ENCODE measurements at places on chromosomes 5 and 9.

- peak; percentile 74 for DNase-seq
These were observed 10.5 kb downstream of the SH2D3C start for GRCh38 chr9:127767909-127768331.

DNA sequence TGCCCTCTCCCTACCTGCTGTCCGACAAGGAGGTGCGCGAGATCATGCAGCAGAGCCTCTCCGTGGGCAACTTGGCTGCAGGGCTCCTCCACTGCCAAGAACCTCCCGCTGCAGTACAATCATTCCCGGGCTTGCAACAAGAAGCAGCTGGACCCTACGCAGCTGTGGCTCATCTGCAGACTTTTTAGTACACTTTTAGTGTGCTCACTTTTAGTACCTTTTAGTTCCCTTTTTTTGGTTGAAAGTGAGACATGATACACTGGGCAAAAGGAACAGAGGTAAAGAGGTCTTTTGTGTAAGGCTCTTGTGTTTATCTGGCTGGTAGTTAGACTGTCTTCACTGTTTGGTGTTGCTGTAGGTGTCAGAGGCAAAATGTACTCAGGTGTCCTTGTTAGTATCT, 58.1 kb upstream of the SPTLC1 start:
- DNase-seq, result no peak

DNA sequence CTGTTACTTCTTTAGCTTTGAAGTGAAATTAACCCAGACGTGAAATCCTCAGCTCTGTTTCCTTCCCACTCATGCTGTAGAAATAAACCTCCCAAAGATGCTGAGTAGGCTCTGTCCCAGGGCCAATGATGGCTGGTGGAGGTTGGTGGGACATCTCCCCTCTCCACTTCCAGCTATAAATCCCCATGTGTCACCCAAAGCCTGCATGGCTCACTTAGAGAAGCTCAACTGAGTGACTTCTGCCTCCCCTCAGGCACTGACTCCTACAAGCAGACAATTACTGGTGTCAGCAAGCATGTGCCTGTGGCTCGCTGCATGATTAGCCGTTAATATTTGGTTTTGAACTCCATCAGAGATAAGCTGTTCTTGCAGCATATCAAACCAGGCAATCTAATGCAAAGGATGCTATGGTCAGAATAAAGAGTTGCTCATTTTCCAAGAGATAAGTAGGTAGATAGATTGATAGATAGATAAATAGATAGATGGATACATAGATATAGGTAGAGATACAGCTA, 569.5 kb upstream of the WWC1 start:
- no peak for DNase-seq

DNA sequence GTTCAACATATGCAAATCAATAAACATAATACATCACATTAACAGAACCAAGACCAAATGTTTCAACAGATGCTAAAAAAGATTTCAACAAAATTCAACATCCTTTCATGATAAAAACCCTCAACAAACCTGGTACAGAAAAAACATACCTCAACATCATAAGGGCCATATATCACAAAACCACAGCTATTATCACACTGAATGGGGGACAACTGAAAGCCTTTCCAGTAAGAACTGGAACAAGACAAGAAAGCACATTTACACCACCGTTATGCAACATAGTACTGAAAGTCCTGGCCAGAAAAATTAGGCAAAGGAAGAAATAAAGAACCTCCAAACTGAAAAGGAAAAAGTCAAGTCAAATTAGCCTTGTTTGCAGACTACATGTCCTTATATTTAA, 93.6 kb downstream of the DTWD2 start:
- no peak for DNase-seq

DNA sequence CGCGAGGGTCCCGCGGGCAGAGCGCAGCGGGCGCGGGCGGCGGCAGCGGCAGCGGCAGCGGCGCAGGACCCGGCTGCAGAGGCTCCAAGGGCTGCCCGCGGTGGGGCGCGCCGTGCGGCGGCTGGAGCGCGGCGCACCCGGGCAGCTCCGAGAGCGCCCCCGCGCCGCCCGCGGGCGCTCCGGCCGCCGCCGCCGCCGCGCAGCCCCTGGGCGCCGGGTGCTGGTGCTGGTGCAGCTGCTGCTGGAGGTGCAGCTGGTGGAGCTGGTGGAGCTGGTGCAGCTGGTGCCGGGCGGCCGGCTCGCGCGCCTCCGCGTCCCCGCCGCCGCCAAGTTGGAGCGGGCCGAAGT, 644 bp downstream of the IER5L start:
- no peak for DNase-seq

- DNase-seq, result no peak
These were observed 691.2 kb downstream of the TLR4 start for GRCh38 chr9:118395415-118395814.

DNA sequence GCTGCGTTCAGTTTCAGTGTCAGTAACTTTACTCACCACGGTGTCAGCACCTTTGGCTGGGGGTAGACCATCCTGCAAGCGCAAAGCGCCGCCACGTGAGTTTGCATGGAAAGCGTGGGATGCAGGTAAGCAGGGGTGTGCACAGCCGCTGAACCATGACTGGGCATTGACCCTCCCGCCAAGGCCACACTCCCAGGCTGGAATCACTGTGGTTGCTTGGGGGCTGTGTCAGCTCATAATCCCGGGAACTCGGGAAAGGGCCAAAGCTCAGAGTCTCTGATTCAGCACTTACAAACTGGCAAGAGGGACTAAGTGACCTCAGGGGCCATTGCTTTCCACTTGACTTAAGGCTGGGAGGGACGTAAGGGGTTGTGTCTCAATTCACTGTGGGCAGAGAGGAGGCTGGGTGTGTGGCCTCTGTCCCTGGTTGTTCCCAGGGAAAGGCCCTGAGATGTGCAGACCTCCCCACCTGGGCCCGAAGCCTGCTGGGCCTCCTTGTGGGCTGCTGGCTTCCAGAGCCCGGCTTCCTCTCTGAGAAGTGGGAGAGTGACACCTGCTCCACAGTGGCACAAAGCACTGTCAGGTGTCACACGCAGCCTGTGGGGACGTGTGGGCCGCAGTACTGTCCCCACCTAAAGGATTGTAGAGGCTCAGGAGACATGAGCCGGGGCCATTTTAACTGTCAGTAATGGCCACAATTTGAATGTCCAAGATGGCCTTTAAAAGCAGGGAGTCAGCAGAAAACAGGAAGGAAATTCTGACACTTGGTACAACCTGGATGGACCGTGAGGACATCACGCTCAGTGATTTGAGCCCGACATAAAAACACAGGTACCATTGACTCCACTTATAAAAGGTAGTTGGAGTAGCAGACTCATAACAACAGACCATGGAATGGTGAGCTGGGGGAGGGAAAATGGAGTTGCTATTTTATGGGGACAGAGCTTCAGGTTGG, 16.7 kb downstream of the ABO start:
- DNase-seq, result no peak

DNA sequence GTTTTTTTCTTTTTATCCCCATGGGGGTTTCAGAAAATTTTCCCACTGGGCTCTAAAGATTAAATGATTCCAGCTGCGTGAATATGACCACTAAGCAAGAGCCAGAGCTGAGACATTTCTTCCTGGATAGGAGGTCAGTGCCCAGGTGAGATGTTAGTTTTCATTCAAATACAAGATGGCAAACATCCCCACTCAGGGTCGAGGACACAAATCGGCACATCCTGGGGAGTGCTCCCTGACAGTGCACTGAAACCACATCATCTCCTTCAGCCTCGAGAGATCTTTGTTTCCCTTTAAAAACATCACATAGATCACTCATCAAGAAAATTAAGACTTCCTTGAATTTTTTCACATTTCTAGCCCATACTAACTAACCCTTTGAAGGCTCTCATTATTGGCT, 273.2 kb upstream of the PANK3 start:
- no peak for DNase-seq

DNA sequence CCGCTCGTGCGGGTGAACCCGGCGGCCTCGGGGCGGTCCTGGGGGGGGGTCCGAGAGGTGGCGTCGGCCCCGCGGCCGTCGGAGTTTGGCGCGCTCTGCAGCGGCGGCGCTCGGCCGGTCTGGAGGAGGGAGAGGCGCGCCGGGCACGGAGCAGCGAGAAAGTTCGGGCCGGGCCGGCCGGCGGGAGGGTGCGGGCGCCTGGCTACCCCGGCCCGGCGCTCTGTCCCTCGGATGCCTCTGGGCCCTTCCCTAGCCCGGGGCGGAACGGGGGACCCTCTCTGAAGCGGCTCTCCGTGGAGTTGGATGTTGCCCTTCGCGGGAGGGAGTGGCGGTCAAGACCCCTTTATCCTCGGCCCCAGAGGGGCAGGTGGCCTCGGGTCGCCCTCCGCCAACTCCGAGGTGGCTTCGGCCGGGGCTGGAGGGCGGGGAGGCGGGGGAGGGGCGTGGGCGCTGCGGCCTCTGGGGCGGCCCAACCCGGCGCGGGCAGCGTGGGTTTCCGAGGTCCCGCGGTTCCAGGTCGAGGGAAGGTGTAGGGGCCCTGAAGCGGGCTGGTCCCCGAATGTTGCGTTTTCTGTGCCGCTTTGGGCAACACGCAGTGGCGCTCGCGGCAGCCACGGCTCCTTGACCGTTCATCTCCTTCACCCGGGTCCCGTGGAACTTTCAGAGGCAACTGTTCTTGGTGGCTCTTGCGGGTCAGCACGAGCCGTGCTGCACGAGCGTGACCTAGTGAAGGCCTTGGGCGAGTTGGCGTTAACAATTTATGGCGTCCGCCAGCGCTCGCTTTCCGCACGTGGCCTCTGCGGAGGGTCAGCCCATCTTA, 290.5 kb downstream of the DOCK8 start:
- no peak for DNase-seq

GRCh38 chr5:178496642-178497041, 93.6 kb downstream of the COL23A1 start:
- DNase-seq, result peak; percentile 87

DNA sequence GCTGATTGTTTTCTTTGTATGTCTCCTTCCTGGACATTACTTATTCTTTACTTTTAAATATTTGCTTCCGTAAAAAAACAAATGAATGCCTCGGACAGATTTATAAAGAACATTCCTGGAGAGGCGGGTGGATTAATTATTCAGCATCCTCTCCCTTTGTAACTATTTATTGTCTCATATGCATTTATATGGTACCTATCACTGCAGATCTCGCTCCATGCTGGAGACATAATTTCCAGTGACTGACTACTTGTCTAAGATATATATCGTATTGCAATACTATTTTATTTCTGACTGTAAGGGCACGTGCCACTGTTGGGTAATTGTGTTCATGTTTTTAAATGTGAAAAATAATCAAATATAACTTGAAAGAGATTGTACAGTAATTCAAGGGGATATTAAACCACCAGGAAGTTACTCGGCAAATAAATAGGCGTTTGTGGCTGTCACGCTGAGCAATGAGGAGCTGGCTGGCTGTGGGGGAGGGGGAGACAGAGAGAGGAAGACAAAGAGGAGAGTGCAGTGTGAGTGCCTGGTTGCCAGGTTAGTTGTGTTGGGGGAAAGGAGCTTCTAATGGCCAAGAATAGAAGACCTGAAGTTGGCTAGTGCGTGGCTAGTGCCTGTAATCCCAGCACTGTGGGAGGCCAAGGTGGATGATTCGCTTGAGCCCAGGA, 131.8 kb upstream of the GABRP start:
- no peak for DNase-seq

Measured in fibroblast of skin of back (primary cell).